ENCODE measurements at places on chromosomes 5 and 9.
A peak's percentile ranks its signal among the peaks of the same experiment; 100 is the strongest.

- no peak for DNase-seq
These were observed 1.9 kb downstream of the DPM2 start for GRCh38 chr9:127935765-127936221.

DNA sequence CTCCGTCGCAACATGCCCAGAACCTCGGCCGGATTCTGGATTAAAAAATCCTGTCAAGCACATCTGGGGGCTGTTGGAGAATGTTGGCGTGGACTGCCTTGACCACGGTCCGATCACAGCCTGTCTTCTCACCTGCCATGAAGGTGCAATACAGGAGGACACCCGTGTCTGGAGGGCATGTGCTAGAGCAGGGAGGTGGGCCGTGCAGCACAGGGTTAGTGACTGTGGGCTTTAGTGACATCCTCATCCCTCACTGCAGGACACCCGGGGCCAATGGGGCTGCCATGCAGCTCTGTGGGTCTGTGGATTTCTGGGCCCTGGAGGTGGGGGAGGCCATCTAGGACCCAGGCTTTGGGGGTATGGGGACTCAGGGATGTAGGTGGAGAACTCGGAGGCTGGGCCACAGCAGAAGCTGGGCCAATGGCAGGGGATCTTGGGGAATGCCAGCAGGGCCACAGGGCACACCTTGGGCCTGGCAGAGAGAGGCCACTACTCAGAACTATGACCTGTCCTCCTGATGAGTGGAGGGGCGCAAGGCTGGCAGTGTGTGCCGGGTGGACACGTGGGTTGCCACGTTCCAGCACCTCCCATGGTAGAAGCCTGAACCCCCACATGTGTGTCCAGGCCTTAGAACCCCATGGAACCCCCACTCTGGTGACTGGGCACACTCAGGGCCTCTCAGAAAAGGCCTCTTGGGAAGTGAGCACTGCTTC is 23.3 kb downstream of the ZDHHC11B start:
- peak; percentile 18 for DNase-seq

DNA sequence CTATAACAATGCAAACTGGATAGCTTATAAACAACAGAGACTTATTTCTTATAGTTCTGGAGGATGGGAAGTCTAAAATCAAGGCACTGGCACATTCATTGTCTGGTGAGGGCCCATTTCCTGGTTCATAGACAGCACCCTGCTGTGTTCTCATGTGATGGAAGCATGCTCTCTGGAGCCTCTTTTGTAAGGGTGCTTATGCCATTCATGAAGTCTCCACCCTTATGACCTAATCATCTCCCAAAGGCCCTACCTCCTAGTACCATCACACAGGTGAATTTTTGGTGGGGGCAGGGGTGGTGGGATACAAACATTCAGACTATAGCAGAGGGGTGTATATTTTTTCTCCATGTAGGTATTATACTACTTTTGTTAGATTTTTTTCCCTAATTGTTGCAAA is 92.4 kb downstream of the UNC13B start:
- DNase-seq = no peak

DNA sequence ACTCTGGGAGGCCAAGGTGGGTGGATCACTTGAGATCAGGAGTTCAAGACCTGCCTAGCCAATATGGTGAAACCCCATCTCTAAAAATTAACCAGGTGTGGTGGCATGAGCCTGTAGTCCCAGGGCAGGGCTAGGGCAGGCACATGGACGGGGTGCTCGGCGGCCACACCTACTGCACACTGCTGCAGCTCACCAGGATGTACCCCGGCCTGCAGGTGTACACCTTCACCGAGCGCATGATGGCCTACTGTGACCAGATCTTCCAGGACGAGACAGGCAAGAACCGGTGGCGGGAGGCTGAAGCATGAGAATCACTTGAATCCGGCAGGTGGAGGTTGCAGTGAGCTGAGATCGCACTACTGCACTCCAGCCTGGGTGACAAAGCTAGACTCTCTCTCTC is 3.2 kb downstream of the ST6GALNAC4 start:
- DNase-seq = no peak

GRCh38 chr9:107174441-107174840 is 108.6 kb upstream of the RAD23B start:
- DNase-seq = peak; percentile 14

- no peak for DNase-seq
These were observed 6.9 kb downstream of the PCYOX1L start for GRCh38 chr5:149364719-149365118.
